Activated CD8-positive, alpha-beta T cell treated with anti-CD3 and anti-CD28 coated beads for 36 hours (primary cell): ENCODE measurements at places on chromosomes 2 and 18. TPM values are rescaled to one million over a fixed set of nuclear protein-coding genes. Genes with fewer than 3 reads are reported as not detected.

- H3K27ac ChIP-seq: peak within 1 kb of the TSS; percentile 31
- no peaks in the 10 kb centered on the region for H3K27me3 ChIP-seq
- H3K36me3 ChIP-seq: no peaks in the 10 kb centered on the region
Observed at GRCh38 chr2:39243469-39244123, at the start of gene CDKL4. CDKL4 (minus strand) TSS chr2:39243970.

DNA sequence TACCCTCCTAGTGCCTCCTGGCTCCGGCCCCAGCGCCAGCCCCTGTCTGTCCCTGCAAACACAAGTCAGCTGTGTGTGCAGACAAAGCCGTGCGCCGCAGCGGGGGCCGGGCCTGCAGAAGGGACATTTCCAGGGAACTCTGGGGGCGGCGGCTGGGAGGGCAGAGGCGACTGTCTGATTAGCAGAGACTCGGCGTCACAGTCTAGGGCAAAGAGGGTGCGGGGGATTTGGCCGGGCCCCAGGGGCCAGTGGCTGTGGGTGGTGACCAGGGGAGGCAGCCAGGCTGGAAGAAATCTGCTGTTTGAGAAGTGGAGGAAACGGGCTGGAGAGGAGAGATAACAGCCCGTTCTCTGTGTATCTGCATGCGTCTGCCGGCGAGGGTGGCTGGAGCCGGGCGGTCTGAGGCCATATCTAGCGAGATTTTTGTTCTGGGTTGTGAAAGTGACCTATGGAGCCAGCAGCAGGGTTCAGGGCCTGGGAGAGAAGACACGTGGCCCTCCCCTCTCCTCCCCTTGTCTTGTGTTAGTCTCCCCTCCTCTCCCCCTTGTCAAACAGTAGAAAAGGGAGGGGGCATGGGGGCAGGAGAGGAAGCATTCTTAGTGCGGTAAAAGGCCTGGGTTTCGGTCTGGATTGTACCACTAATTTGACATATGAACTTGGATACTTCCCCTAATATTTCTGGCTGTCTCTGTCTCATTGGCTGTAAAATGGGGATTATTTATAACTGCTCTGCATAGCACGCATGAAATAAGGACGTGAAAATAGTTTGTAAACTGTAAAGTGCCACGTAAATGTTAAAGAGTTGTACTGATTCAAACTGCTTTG is 169.4 kb downstream of the SMAD7 start:
- H3K36me3 ChIP-seq: no peaks in the 10 kb centered on the region
- no peak overlapping the region for H3K27ac ChIP-seq

DNA sequence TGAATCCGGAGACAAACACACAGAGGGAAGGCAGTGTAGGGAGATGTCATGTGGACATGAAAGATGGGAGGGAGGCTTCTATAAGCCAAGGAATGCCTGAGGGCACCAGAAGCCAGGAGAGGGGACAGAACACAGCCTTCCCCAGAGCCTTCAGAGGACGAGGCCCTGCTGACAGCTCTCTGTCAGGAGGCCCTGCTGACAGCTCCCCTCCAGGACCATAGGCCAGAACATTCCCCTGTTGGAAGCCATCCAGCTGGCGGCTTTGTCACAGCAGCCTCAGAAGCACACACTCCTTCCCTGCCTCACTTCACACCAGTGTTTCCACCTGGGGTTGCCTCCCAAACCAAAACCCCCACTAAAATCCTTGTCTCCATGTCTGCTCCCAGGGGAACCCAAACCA is 171.3 kb upstream of the ID2 start:
- H3K4me1 ChIP-seq: peaks cover 39% of the 10 kb centered on the region
- H3K27me3 ChIP-seq: no peaks in the 10 kb centered on the region

- peaks cover 28% of the 10 kb centered on the region for H3K27me3 ChIP-seq
- no peak overlapping the region for H3K27ac ChIP-seq
- H3K36me3 ChIP-seq: no peaks in the 10 kb centered on the region
- H3K4me3 ChIP-seq: no peak overlapping the region
- H3K4me1 ChIP-seq: no peaks in the 10 kb centered on the region
- DNase-seq: no peak
Observed at GRCh38 chr2:235278771-235279355, 215.0 kb upstream of the AGAP1 start.

DNA sequence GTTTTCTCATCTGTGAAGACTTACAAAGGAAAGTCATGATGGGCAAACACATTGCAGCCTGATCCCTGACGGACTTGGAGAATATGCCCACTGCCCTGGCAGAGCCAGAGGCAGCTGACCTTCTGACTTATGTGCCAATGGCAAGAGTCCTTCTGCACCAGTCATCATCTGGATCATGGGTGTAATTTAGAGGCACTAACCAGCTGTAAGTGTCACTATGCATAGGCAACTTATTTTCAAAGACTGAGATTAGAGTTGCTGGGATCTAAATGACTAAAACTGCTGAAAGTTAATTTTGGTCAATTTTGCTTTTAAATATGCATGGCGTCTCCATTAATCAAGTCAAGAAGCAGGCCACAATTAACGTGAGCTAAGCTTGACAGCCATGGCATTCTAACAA is 261.2 kb downstream of the BCL11A start:
- H3K4me1 ChIP-seq: no peaks in the 10 kb centered on the region
- no peak overlapping the region for H3K4me3 ChIP-seq
- H3K27me3 ChIP-seq: no peaks in the 10 kb centered on the region
- no peaks in the 10 kb centered on the region for H3K36me3 ChIP-seq
- DNase-seq: no peak

GRCh38 chr2:136086253-136087016 is 31.5 kb downstream of the CXCR4 start:
- no peaks in the 10 kb centered on the region for H3K36me3 ChIP-seq
- H3K27ac ChIP-seq: no peak overlapping the region
- DNase-seq: no peak
- H3K27me3 ChIP-seq: no peaks in the 10 kb centered on the region

DNA sequence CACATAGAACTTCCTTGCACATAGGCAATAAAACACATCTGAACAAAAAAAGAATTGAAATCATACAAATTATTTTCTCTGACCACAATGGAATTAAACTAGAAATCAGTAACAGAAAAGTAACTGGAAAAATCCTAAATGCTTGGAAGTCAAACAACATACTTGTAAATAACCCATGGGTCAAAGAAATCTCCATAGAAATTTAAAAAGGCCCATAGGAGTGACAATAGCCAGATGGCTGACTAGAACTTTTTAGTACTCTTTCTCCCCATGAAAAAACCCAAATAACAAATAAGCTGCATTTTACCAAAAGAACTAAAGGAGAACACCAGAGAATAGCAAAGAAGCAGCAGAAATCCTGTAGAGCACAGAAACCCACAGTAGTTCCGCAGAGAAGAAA is 139.2 kb upstream of the COL3A1 start:
- no peaks in the 10 kb centered on the region for H3K36me3 ChIP-seq
- no peak for DNase-seq
- H3K4me3 ChIP-seq: no peak overlapping the region
- no peak overlapping the region for H3K27ac ChIP-seq
- H3K4me1 ChIP-seq: no peaks in the 10 kb centered on the region
- no peaks in the 10 kb centered on the region for H3K27me3 ChIP-seq

GRCh38 chr2:237261327-237261726 is 152.6 kb downstream of the COL6A3 start:
- no peak overlapping the region for H3K4me3 ChIP-seq
- no peaks in the 10 kb centered on the region for H3K36me3 ChIP-seq
- H3K27me3 ChIP-seq: peaks cover 4% of the 10 kb centered on the region
- peaks cover 3% of the 10 kb centered on the region for H3K4me1 ChIP-seq
- no peak overlapping the region for H3K27ac ChIP-seq

GRCh38 chr2:56292951-56293350 is 109.2 kb downstream of the CCDC85A start:
- H3K27ac ChIP-seq: no peak overlapping the region
- H3K36me3 ChIP-seq: no peaks in the 10 kb centered on the region
- H3K27me3 ChIP-seq: no peaks in the 10 kb centered on the region
- DNase-seq: no peak
- no peaks in the 10 kb centered on the region for H3K4me1 ChIP-seq

DNA sequence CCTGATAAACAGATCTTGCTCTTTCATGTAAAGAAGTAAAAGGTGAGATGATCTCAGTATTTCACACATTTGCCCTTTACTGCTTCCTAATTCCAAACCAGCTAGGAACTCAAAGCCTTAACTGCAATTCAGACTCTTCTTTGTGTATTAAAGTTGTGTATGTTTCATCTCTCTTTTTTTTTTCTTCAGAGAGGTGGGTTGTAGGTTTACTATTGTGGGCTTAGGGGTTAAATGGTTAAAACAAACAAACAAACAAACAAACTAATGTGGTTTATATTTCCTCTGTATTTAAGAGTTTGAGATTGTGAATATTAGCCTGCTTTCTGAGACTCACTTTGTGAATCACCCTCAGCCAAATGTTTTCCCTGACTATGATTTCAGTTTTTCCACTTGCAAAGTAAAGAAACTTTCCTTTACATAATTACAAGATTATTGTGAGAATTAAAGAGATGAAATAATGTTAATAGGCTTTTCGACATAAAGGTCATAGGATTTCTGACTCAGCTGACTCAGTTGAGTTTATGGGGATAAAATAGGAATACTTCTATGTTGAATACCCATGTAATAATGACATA is 2.8 kb downstream of the GULP1 start:
- H3K4me3 ChIP-seq: no peak overlapping the region
- peaks cover 31% of the 10 kb centered on the region for H3K27me3 ChIP-seq
- DNase-seq: no peak
- peaks cover 8% of the 10 kb centered on the region for H3K4me1 ChIP-seq
- H3K36me3 ChIP-seq: no peaks in the 10 kb centered on the region
- no peak overlapping the region for H3K27ac ChIP-seq

GRCh38 chr2:40287195-40287594 is 164.7 kb downstream of the SLC8A1 start:
- H3K27ac ChIP-seq: no peak overlapping the region
- DNase-seq: no peak
- peaks cover 2% of the 10 kb centered on the region for H3K4me1 ChIP-seq
- H3K4me3 ChIP-seq: no peak overlapping the region
- H3K27me3 ChIP-seq: no peaks in the 10 kb centered on the region

DNA sequence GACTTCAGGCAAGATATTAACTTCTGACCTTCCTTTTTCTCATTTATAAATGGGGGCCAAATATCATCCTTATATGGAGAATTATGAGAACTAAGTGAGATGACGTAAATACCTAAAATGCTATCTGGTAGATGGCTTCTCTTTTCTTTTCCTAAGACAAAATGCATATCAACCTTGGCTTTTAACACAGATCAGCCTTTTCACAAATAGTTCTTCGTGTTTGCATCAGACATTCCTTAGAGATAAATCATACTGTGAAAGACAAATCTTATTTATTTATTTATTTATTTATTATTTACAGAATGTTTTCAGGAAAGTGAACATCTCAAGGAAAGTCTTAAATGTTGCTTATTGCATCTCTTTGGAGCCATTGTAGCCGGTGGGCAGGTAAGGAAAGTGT is 62.8 kb downstream of the NBEAL1 start:
- DNase-seq: no peak
- H3K4me3 ChIP-seq: no peak overlapping the region
- no peak overlapping the region for H3K27ac ChIP-seq
- no peaks in the 10 kb centered on the region for H3K4me1 ChIP-seq
- H3K27me3 ChIP-seq: no peaks in the 10 kb centered on the region

DNA sequence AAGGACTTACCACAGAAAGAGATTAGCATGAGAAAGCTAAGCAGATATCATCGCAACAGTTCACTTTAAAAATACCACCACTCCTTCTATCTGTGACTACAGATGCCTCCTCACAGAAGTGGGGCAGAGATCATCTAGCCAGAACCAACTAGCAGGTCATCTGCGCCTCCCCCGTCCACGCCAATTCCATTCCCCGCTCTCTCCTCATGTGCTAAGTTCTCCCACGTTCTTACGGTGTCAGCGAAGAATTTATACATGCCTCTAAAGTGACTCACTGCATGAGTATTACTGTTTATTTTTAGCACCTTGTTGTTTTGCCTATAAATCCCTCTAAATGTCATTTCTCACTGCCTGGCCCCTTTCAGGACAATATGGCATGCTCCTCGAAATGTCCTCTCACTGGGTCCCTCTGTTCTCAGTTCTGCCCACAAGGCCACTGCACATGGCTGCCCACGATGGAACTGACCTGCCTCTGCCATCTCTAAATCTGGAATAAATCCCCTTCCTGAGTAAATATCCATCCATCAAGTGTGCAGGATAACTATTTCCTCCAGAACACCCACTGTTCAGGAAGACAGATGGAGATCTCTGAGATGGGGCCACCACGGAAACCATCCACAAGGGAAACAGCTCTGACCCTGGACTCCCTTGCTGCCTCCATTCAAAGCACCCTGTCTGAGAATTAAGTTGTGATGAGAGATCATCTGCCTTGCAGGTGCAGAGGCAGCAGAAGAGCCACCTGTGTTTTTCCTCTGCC is 137.7 kb downstream of the IRS1 start:
- H3K4me3 ChIP-seq: no peak overlapping the region
- no peak overlapping the region for H3K27ac ChIP-seq
- H3K36me3 ChIP-seq: no peaks in the 10 kb centered on the region
- no peak for DNase-seq

CRACDL gene
- total RNA-seq: 0.09 TPM

SERPINB3 gene
- total RNA-seq: not detected

GRHL1 gene
- 0.20 TPM for total RNA-seq
